Lung microvascular endothelial cell (primary cell): ENCODE measurements at places on chromosomes 16 and 17. TPM values are rescaled to one million over a fixed set of nuclear protein-coding genes. Genes with fewer than 3 reads are reported as not detected.

The SLC4A1 gene
- total RNA-seq: not detected in 2 replicates

The MYO1C gene
- total RNA-seq: 113 and 134 TPM in 2 replicates

The TMEM220 gene
- total RNA-seq: 1.1 and 2.4 TPM in 2 replicates

The SYNGR3 gene
- total RNA-seq: 0.40 and 2.0 TPM in 2 replicates

- peak; percentile 47 for DNase-seq
Measured at GRCh38 chr16:55494994-55495421, 13.9 kb upstream of the LPCAT2 start.

DNA sequence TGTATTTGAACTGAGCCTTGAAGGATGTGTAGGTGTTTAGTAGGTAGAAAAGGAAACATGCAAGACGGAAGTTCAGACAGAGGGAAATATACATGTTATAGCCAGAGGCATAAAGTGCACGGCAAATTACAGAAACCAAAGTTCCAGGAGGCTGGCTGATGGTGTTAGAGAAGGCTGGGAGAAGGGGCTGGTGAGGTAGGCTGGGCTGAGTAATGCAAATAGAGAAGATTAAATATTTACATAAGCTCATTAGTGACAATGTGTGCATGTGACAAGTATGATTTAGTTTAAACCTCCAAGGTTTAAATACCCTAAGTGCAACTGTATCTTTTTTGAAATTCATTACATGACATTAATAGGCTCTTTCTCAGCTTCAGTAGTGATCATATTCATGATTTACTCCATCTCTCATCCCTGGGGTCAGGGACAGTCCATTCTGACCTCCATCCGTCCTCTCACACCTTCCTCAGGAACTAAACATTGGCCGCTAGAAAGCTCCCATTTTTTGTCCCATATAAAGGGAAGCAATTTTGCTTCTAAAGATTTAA, 399.8 kb upstream of the SALL1 start:
- no peak for DNase-seq

- no peak for DNase-seq
Measured at GRCh38 chr17:74123350-74123749, 80.1 kb upstream of the RPL38 start.

DNA sequence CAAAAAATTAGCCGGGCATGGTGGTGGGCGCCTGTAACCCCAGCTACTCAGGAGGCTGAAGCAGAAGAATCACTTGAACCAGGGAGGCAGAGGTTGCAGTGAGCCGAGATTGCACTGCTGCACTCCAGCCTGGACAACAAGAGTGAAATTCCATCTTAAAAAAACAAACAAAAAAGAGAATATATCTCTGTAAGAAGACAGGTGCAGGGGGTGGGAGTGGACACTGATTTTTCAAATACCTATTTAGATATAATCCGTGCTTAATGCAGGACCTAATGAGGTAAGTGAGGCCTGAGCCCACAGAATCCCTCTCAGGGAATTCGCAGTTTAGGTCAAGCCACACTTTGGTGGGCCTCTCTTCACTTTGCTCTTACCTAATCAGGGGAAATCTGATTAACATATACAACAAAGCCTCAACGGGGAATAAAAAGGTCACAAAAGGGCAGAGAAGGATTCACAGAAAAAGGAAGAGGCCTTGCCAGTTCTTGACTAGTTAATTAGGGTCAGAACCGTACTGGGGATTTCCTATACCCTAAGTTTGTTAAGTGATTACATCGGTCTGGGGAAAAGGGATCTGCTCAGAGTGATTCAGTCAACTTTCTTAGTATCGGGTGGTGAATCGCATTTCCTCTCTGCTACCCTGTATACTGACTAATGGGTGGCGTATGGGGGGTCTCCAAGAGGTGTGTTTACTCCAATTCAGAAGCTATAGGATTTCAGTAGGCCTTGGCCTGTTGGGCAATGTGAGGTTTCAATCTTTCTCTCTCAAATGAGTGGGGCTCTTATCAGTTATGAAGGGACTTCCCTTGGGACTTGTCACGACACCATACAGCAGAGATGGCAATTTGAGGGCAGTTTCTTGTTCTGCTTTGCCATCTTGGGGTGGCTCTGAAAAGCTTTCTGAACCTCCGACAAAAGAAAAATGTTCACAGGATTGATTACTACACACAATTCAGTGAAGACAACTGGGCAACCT, 1.9 kb upstream of the NFAT5 start:
- peak; percentile 20 for DNase-seq

GRCh38 chr17:67558740-67559380, 158.9 kb upstream of the NOL11 start:
- DNase-seq: no peak

DNA sequence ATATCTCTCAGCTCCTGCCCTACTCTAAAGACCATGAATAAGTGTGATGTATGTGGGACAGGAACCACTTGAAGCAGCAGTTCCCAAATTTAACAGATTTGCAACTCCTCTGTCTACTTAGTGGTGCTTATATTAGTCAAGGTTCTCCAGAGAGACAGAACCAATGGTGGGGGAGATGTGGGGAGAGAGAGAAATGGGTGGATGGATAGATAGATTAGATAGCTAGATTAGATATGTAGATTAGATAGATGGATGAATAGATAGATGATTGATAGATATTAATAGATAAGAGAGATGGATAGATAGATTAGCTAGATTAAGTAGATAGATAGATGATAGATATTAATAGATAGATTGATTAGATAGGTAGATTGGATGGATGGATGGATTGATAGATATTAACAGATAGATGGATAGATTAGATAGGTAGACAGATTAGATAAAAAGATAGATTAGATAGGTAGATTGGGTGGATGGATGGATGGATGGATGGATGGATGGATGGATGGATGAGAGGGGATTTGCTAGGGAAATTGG, 154.0 kb upstream of the NOL11 start:
- no peak for DNase-seq

DNA sequence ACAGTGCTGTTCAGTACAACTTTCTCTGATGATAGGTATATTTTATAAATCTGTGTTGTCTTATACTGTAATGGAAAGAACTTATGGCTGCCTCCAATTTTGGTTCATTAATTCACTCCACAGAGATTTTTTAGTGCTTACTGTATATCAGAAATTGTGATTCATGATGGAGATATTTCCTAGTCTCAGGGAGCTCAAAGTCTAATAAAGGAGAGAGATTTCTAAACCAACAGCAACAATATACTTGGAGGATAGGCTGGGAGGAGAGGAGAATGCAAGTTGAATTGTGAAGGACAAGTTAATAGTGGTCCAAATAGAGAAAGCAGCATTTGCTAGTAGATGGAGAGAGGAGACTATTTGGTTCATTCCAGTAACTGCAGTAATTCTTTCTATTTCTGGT, 63.5 kb downstream of the TANC2 start:
- no peak for DNase-seq
